Activated T-helper 1 cell treated with anti-CD3 and anti-CD28 coated beads, Interleukin-12 subunit alpha, Interleukin-12 subunit beta, Interleukin-2, Interleukin-4 antibody, amounts not matched to agents 30 ng/mL and 10 ng/mL and 1 ng/mL, durations not matched to agents 14 hours and 24 hours and 36 hours (primary cell): ENCODE measurements at places on chromosomes 6 and 20. TPM values are rescaled to one million over a fixed set of nuclear protein-coding genes. Genes with fewer than 3 reads are reported as not detected.

Gene IYD
- not detected in 2 replicates for total RNA-seq

Gene ME1
- not detected in 2 replicates for total RNA-seq

Gene FRK
- total RNA-seq = 0.02 TPM in 1 of 2 replicates, not detected in the other

Gene SLC16A10
- 2.8 and 3.2 TPM in 2 replicates for total RNA-seq

Gene TMEM200A
- 0.67 and 0.69 TPM in 2 replicates for total RNA-seq
